ENCODE measurements at places on chromosomes 5 and 9.
A peak's percentile ranks its signal among the peaks of the same experiment; 100 is the strongest.

DNA sequence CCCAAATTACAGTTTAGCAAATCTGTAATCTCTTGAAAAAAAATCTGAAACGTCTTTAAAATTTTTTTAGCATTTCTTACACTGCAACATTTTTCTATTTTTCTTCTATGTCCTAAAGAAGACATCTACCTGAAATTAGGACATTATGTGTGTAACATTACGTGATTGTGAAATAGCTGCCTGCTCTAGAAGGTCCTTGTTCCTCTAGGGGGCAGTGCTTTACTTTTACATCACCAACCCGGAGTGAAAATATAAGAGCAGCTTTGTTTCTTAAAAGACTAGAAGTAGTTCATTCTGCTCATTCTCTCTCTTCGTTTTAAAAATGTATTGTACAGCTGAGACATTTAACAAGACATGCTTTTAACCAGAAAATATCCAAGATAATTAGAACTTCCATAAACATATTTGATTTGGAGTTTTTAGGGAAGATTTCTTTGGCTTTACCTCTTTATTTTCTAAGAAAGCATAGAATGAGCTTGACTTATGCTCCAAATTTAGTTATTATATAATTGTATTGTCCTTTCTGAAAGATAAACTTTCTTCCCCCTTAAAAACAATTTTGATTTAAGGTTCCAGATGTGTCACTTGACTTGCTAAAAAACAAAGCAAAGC lies 48.1 kb upstream of the RIOK2 start:
- peak; percentile 69 for DNase-seq

DNA sequence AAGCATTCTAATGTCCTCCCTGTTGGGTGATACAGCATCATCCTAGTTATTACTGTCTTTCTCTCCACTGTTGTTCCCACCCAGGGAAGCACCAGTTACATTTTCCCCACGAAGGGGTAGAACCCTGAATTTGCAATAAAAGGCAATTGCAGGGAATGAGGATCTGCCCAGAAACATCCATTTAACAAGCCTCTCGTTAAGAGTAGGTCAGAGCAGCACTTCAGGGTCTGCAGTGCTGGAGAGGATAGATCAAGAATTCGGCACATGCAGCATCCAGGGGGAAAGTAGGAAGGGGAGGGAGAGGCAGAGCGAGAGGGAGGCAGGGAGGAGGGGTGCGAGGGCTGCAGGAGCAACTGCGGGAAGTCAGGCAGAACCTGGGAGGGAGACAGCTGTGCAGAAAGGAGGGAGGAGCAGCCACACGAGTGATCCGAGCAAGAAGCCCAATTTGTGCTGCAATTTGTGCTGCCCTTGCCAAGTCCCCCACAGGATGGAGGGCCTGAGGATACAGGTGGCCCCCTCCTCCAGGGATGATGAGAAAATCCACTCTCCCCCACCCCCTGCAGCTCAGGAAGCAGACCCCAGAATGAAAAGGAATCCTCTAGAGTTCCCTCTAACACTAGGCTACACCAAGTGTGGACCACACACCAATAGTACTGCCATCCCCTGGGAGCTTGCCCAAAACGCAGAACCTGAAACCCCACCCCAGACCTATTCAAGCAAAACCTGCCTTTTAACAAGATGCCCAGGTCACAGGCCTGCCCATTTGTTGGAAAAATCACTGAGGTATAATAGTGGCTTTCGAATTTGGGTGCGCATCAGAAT lies 62.2 kb downstream of the EPB41L4B start:
- DNase-seq: no peak

- DNase-seq: no peak
Measured at GRCh38 chr5:71982717-71983395, 124.4 kb upstream of the MAP1B start.

- DNase-seq: no peak
Measured at GRCh38 chr9:11206925-11207324, 594.1 kb upstream of the PTPRD start.

DNA sequence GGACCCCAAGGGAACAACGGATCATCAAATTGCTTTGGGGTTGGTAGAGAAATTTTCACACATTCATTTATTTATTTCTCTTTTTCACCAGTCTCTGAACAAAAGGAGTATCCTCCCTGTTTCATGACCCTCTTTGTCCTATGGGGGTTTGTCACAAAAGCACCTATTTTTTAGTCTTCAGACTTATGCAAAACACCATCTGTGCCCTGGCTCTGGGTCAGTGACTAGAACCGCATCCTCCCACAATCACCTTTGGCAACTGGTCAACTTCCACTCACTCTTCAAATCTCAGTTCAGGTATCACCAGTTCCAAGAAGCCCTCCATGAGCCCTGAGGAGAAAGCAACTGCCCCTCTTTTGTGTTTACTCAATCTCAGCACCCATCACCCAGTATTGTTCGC lies 395.7 kb downstream of the CDK5RAP2 start:
- no peak for DNase-seq

- DNase-seq: no peak
Measured at GRCh38 chr5:137294604-137295003, 204.5 kb downstream of the SPOCK1 start.

GRCh38 chr9:122860319-122861142 lies 32.1 kb upstream of the PDCL start:
- no peak for DNase-seq

DNA sequence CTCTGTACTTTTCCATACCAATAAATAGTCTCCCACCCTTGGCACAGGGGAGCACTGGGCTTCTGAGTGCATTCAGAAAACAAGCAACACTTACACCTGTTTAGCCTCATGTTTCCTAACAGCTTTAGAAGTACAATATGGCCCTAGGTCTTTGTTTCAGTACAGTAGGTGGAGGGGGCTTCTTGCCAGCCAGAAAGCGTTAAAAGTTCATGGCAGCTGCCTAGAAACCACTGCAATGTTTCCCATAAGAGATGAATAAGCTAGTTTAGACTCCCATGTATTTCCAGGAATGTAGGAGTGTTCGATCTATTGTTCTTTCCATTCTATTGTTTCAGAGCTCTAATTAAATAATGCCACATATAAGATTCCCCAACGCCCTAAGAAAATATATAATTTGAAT lies 444.8 kb downstream of the ARHGEF28 start:
- DNase-seq: no peak

- DNase-seq: no peak
Measured at GRCh38 chr9:134026581-134026980, 1.3 kb downstream of the BRD3OS start.

- no peak for DNase-seq
Measured at GRCh38 chr5:1794901-1795290, 4.7 kb downstream of the MRPL36 start.
